Activated T-helper 1 cell treated with anti-CD3 and anti-CD28 coated beads, Interleukin-2, amount 50 U/mL, for 16 hours (primary cell): ENCODE measurements at places on chromosomes 7 and 10.

GRCh38 chr10:85457191-85457590 lies 909.4 kb downstream of the GRID1 start:
- no peak for DNase-seq

DNA sequence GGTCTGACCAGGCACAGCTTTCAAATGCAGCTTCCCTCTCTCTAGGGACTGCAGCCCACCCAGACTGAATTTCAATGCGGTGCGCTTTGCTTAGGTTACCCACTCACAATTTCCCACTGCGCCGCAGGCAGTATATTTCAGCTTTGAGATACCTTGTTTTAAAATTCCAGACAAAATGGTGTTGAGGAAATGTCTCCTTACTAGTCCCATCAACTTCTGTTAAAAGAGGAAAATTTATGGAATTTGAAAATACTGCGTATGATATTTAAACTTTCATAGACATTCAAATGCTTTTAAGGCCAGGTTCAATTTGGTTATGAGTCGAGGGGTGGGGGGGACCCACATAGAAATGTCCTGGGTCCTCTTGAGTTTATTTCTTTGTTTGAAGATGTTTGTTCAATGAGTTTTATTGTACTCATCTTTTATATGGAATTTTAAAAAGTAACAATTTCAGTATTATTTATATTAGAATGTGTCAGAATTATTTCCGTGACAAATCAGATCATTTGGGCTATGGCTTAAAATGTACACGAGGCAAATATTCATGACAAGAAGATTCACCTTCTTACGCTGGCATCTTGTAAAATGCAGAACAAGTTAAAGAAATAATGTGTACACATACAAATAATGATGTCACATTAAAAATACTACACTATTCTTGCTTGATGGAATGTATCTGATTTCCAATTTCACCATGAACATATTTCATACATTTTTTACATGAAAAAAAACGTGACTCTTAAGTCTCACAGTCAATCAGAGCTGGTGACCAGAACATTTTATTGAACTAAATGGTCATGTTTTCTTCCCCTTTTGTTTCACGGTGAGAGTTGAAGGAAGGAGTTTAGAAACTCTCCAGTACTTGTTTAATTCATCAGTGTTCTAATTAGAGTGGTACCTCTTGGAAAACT lies 1.3 kb downstream of the IKZF1 start:
- DNase-seq = no peak

- DNase-seq = no peak
Measured at GRCh38 chr10:79292026-79292766, 55.1 kb upstream of the PPIF start.

GRCh38 chr7:136502162-136502561 lies 366.3 kb upstream of the CHRM2 start:
- DNase-seq = no peak

- DNase-seq = no peak
Measured at GRCh38 chr7:14092331-14092730, 102.9 kb upstream of the ETV1 start.

DNA sequence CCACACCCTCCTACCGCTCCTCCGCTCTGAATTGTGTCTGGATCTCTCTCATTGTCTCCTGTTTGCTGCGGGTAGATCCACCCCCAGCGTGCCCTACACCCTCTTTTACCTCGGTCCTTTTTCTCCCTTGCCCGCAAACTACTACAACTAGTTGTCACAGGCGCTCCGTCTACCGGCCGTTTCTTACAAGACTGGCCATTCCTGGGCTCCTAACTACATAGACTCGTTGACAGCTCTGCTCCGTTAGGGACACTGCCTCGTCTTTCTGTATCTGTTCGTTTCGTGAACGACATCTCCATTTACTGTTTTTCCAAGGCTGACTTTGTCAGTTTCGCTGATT lies 786 bp downstream of the TAF3 start:
- DNase-seq = no peak

GRCh38 chr7:128387216-128388144 lies 22.3 kb downstream of the IMPDH1 start:
- DNase-seq = peak; percentile 44

DNA sequence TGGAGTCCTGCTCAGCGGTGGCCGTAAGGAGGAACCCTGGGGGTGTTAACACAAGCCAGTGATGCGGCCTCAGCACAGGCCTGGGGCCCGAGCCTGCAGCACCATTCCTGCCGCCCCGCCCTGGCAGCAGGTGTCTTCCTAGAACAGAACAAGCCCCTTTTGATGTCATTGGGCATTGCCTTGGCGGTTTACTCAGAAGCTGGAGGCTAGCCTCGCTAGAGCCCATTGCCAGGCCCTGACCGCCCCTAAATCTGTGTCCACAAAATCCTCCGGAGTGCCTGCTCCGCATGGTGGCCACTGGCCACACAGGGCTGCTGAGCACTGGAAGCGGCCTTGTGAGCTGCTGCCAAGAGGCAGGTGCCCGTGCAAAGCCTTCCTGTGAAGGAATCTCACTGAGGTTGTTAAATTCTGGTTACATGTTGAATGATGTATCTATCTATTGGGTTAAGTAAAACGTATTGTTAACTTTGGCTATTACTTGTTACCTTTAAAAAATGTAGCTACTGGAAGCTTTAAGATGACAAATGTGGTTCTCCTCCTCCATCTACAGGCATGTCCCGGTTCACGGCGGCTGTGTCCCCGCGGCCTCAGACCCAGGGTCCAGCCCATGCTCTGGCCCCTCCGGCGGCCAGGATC lies 1.2 kb upstream of the INPP5A start:
- DNase-seq = no peak

DNA sequence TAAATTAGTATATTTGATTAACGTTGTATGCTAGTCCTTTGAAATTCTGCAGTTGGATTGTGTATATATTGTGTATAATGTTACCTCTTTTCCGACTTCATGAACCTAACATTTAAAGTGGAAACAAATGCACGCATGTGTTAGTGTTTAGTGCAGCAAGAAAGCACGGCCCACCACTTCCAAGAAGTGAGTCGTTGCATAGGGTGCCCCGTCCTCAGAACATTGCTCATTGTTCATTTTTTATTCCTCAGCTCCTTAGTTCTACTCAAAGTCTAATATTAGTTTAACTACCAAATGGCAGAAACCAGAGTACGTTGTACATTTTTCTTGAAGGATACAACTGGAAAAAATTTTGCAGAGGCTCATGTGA lies 407.6 kb downstream of the AUTS2 start:
- DNase-seq = no peak
